ENCODE measurements at places on chromosomes 12 and 14. TPM values are rescaled to one million over a fixed set of nuclear protein-coding genes. Genes with fewer than 3 reads are reported as not detected.

KCNC2 gene
- not detected for total RNA-seq

CRACR2A gene
- 59.8 TPM for total RNA-seq

SPX gene
- total RNA-seq = not detected

FGD6 gene
- 1.9 TPM for total RNA-seq

DNA sequence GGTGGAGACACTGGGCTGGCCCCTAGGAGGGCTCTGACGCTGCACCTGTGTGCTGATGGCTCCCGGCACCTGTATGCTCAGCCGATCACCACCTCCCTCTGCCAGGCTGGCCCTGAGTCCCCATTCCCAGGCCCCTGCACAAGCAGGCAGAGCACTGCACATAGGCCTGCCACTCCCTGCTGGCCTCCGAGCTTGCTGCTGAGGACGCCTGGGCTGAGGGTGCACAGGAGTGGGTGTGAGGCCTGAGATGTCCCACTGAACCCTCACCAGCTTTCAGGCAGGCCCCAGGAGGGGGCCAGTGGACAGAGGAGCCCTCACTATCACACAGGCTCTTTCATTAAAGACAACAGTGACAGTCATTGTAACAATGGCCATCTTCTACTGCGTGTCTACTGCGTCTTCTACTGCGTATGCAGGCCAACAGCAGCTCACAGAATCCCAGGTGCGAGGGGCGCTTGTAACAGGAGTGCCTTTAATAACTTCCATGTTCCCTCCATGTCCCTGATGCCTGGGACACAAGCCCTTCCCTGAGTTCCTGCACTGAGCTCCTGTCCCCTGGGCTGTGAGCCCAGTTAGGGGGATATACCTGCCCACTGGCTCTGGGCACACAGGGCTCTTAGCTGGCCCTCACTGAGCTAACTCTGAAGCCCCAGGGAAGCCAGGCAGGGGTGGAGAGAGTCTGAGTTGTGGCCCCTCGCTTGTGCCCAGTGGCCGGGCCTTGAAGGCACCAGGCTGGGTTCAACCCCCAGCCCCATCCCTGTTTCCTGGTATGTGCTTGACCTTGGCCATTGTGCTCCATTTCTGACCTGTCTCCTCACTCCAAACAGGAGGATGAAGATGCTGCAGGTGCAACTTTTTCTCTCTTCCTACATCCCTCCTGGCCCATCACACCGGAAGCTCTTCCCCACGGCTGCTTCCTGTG is 71.3 kb downstream of the PRIMA1 start:
- no peak for DNase-seq
- H3K27ac ChIP-seq = no peak overlapping the region
- H3K4me1 ChIP-seq = no peaks in the 10 kb centered on the region
- H3K4me3 ChIP-seq = no peak overlapping the region
- no peaks in the 10 kb centered on the region for H3K27me3 ChIP-seq
- no peaks in the 10 kb centered on the region for H3K36me3 ChIP-seq

DNA sequence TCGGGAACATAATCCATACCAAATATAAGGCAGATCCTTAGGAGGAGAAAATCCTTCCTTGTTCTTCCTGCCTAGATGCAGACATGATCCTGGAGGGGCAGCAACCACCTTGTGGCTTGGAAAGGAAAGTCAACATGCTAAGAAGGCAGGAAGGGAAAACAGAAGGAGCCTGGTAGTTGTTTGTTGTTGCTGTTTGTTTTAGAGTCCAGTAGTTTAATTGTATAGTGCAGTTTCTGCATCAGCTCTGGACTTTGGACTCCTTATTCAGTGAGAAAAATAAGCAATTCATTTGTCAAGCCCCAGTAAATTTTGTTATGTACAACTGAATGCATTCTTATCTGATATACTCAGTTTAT is 45.7 kb upstream of the APPL2 start:
- H3K4me3 ChIP-seq = no peak overlapping the region
- no peaks in the 10 kb centered on the region for H3K27me3 ChIP-seq
- H3K4me1 ChIP-seq = no peaks in the 10 kb centered on the region
- no peak overlapping the region for H3K27ac ChIP-seq
- H3K36me3 ChIP-seq = no peaks in the 10 kb centered on the region
